ENCODE measurements at places on chromosomes 11 and 22.

DNA sequence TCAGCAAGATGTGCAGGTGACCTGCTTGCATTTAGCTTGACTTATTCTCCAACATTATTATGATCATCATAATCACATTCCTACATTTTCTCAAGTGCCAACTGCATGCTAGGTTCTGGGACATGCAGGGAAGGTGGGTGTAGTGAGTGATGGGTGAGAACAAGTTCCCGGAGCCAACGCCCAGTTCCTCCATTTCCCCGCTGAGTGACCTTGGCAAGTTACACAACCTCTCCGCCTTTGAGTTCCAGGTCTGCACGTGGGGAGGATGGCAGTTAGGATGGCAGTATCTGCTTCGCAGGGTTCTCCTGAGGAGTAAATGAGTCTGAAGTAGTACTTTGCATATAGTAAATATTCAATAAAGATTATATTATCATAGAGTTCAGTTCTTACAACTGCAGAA is 140.3 kb downstream of the GRIK4 start:
- no peak for DNase-seq

GRCh38 chr11:127059750-127060149 is 59.2 kb upstream of the KIRREL3 start:
- DNase-seq: no peak

DNA sequence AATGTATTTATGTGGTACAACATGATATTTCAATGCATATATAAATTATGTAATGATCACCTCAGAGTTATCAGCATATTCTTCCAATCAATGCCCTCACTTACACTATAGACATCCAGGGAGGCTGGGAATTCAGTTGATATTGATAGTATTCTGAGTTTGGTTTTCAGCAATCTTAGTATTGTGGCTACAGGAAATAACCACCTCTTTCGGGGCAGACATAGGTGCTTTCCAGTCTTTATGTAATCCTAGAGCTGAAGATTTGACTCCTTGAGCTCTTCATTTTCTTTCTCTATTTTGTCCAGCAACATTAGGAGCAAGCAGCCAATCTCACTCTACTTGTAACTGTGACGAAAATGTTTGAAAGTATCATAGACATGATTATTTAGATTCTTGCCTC is 712.7 kb upstream of the KIRREL3 start:
- no peak for DNase-seq

DNA sequence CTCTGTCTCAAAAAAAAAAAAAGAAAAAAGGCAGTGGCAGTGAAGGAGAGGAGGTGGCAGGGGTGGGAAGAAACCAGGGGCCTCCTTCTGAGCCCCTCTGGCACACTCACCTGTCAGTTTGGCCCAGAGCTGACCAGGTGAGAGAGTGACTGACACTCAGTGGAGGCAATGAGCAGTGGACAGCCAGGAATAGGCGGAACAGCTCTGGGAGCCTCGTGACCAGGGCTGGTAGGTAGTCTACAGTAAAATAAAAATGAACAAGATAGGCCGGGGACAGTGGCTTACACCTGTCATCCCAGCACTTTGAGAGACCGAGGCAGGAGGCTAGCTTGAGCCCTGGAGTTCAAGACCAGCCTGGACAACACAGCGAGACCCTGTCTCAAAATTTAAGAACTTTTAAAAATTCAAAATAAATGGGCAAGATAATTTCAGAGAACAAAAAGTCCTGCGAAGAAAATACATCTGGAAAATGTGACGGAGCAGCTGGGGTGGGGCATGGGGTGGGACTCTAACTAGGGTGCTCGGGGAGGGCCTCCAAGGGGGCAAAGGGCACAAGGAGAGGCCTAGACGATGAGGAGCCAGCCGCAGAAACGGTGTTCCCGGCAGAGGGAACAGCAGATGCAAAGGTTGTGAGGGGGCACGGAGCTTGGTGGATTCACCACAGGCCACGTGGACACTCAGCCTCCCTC is 3.8 kb upstream of the PDXP start:
- DNase-seq: no peak

DNA sequence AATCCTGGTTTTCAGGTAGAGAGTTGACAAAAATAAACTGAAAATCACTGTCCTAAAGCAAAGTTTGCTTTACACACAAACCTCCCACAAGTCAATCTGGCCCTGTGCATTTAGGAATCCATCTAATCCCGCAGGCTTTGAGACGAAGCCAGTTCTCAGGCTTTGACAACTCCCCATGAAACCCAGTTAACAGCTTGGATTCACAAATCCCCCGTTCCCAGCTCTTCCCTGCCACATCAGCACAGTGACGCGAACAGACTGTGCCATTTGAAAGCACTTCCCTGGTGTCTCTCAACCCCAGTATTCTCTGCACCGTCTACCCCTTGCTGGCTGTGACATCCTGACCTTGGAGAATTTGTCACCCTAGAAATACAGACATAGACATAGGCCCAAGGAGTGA is 117.8 kb downstream of the OPCML start:
- no peak for DNase-seq

DNA sequence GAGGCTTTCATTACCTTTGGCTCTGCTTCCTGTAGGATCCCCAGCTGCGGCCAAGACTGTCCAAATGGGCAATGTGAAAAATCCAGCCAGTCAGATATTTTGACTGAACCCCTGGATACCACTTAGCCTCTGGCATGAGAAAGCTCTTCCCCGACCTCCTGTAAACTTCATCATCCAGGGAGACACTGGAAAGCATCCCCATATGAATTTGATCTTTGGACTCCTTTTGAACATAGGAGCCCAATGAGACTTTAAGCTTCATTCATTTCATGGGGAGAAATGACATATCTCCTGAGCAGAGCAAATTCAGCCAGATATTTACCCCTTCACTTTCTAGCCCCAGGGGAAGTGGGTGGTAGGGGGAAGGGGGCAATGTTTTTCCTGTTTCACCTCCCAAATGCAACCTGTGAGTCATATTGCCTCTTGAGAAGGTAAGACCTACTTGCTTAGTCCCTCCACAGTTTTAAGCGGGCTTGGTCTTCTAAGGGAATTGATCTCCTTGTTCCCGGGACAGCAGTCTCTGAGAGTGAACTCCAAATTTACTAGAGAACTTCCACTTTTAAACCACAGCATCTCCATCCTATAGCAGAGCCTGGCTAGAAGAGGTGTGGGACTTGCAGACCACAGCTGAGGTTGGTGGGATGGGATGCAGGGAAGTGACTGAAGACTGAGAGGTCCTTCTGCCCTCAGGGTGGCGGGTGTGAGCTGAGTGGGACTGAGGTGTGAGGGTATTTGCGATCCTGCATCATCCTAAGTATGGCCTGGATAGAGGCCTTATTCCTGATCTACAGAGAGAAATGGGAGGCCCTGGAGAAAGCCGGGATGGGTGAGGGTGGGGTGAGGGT is 20.3 kb upstream of the POU2AF1 start:
- DNase-seq: no peak

- DNase-seq: no peak
Observed at GRCh38 chr11:11243209-11243589, 109.9 kb downstream of the CSNK2A3 start.

Data from non-pigmented ciliary epithelial cell (primary cell).